ENCODE measurements at places on chromosomes 12 and 14.
A peak's percentile ranks its signal among the peaks of the same experiment; 100 is the strongest.

DNA sequence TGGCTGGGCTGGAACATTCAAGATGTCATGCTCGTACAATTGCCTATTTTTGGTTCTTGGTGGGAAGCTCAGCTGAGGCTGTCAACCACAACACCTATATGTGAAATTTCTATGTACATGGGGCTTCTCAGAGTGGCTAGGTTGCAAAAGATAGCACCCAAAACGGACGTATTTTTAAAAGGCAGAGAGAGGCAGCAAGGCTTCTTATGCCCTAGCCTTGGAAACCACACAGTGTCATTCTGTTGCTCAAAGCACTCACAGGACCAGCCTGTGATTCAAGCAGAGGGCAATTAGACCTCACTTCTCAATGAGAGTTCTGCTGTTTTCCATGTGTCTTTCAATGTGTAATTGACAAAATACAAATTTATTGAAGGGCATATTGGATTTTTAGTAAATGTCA, 134.0 kb downstream of the GXYLT1 start:
- DNase-seq, result no peak

DNA sequence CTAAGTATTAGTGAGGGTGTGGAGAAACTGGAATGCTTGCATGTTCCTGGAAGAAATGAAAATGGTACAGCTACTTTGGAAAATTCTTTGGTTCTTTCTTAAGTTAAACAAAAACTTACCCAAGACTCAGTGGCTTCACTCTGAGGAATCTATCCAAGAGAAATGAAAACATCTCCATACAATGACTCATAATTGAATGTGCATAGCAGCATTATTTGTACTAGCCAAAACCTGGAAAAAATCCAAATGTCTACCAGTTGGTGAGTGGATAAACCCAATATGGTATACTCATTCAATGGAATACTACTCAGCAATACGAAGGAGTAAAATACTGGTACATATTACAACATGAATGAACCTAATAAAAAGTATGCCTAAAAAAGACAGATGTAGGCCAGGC, 18.0 kb upstream of the CRACR2A start:
- peak; percentile 70 for DNase-seq

- DNase-seq, result no peak
These were observed 47.8 kb upstream of the MED13L start for GRCh38 chr12:116325336-116325664.

- DNase-seq, result no peak
These were observed 4.7 kb downstream of the NT5DC3 start for GRCh38 chr12:103836345-103836744.

- no peak for DNase-seq
These were observed 132.0 kb downstream of the PPM1H start for GRCh38 chr12:62802984-62803383.
